ENCODE measurements at places on chromosomes 13 and 19. TPM values are rescaled to one million over a fixed set of nuclear protein-coding genes. Genes with fewer than 3 reads are reported as not detected.

FFAR1 gene
- total RNA-seq = not detected

DAZAP1 gene
- total RNA-seq = 54.1 TPM

- H3K27me3 ChIP-seq = no peaks in the 10 kb centered on the region
- peak; percentile 35 for DNase-seq
- no peaks in the 10 kb centered on the region for H3K4me1 ChIP-seq
Observed at GRCh38 chr19:34573226-34573864, 91.8 kb downstream of the WTIP start.

GRCh38 chr19:31054430-31054829 lies 294.8 kb downstream of the TSHZ3 start:
- no peaks in the 10 kb centered on the region for H3K36me3 ChIP-seq
- H3K4me1 ChIP-seq = no peaks in the 10 kb centered on the region
- H3K4me3 ChIP-seq = no peak overlapping the region
- H3K27me3 ChIP-seq = no peaks in the 10 kb centered on the region
- DNase-seq = no peak

WIZ gene
- total RNA-seq = 71.6 TPM

DNA sequence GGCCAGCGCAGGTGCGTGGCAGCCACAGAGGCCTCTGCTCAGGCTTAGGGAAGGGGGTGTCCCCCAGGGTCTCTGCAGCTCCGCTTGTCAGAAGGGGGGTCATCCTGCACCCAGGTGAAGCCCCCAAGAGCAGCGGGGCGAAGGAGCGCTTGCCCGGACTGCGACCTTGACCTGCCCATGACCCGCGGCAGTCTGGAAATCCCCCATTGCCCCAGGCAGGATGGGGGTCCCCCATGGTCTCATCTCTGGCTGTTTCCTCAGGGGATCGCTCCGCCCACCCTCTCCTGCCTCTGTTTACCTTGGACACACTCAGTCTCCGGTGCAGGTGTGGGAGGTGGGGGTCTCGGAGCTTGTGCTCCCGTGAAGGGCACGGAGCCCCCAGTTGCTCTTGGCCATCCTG lies 82.7 kb downstream of the KDM4B start:
- H3K27me3 ChIP-seq = no peaks in the 10 kb centered on the region
- H3K4me1 ChIP-seq = peaks cover 24% of the 10 kb centered on the region
- no peak for DNase-seq
- H3K4me3 ChIP-seq = no peak overlapping the region
- peaks cover 55% of the 10 kb centered on the region for H3K36me3 ChIP-seq

DNA sequence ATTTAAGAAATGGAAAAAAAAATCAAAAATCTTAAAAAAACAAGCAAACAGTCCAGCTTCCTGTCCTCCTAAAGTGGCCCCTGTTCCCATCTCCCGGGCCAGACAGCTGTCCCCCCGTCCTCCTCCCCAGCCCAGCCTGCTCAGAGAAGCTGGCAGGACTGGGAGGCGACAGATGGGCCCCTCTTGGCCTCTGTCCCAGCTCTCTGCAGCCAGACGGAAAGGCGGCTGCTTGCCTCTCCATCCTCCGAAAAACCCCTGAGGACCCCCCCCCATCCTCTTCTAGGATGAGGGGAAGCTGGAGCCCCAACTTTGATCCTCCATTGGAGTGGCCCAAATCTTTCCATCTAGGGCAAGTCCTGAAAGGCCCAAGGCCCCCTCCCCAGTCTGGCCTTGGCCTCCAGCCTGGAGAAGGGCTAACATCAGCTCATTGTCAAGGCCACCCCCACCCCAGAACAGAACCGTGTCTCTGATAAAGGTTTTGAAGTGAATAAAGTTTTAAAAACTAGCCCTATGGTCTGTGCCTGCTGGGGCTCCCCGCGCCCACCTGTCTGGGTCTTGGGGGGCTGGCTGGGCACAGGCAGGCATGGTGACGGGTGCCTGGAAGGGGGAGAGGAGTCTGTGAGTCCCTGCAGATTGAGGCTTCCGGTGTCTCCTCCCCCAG lies 3.8 kb downstream of the GADD45GIP1 start:
- DNase-seq = no peak
- peaks cover 66% of the 10 kb centered on the region for H3K36me3 ChIP-seq
- no peak overlapping the region for H3K4me3 ChIP-seq
- H3K27ac ChIP-seq = peak overlapping the region; percentile 64
- H3K4me1 ChIP-seq = peaks cover 37% of the 10 kb centered on the region
- H3K27me3 ChIP-seq = no peaks in the 10 kb centered on the region

OVOL3 gene
- total RNA-seq = not detected

DNA sequence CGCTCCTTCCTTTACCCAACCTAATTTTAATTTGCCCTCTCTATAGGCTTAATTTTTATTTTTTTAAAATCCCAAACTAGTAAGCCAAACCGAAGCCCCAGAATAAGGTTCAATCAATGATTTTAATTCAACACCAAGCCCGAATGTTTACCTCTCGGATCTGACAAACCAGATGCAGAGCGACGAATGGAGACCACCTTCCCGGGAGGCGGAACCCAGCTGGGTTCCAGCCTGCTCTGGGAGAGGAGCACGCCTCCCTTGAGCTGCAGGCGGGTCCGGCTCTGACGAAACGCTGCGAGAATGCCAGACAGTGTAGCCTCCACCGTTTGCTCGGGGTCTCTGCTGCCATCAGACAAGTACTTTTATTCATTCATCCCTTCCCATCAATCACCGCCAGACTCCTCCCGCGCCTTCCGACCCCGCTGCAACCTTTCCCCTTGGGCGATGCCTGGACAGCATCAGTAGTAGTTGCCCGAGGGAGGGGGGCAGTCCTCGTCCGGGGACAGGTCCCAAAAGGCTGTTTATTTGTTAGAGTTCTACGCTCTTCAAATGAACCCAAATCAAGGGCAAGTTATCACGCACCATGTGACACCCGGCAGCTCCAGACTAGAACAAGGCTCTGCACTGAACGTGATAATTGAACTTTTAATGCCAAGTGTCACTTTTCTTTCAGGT lies 752 bp upstream of the EDNRB start:
- peak overlapping the region; percentile 64 for H3K4me3 ChIP-seq
- peak overlapping the region; percentile 81 for H3K27ac ChIP-seq
- peak; percentile 65 for DNase-seq
- no peaks in the 10 kb centered on the region for H3K27me3 ChIP-seq
- H3K36me3 ChIP-seq = no peaks in the 10 kb centered on the region
- H3K4me1 ChIP-seq = peaks cover 4% of the 10 kb centered on the region

DNA sequence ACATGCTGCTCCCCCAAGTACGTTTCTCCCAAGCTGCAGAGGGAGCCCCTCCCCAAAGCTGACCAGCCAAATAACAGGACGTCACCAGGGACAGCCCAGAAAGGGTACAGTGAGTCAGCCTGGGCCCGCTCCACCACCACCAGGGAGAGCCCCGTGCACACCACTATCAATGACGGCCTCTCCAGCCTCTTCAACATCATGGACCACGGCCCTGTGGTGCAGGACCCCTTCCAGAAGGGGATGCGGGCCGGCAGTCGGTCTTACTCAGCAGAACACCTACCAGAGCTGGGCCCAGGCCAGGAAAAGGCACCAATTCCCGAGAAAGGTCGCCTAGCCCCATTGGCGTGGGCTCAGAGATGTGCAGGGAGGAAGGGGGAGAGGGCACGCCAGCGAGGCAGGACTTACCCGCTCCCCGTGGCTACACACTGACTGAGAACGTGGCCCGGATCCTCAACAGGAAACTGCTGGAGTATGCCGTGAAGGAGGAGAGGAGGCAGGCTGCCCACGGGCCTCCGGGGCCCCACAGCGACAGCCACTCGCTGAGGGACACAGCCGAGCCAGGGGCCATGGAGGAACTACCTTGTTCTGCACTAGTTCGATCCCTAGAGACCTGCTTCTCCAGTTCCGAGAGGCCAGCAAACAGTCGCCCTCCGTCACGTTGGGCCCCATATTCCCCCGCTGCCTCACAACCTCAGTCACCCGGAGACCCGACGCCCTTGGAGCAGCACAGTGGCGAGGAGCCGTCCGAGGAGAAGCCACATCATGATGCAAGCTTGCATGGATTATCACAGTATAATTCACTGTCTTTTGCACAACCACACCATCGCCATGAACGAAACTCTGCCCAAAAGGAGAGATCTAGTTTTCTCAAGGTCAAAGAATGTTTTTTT lies 815.9 kb upstream of the KLHL1 start:
- H3K27ac ChIP-seq = no peak overlapping the region
- no peak for DNase-seq
- H3K36me3 ChIP-seq = no peaks in the 10 kb centered on the region
- H3K27me3 ChIP-seq = no peaks in the 10 kb centered on the region
- H3K4me3 ChIP-seq = no peak overlapping the region

DNA sequence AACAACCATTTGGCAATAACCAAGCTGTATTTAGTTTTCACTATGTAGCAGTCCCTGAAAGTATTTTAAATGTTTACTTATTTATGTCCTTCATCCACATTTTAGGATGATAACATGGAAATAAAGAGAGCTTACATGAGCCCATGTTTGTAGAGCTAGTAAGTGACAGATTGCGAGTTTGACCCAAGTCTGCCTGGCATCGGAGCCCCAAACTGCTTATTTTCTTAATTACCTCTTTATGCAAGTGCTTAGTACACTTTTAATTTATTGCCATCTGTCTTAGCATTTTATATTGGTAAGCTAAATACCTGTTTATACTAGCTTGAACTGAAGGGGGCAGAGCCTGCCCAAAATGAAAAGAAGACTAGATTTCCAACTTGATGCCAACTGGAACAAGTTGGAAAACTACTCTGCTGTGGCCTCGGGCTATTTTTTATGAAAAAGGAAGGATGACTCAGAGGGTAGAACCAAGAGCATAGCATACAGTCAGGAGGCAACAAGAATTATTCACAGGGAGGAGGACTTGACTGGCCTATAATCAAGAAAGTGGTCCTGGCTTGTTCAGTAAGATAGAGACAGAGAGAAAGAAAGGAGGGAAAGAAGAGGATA lies 150.2 kb downstream of the NDFIP2 start:
- no peak overlapping the region for H3K4me3 ChIP-seq
- no peaks in the 10 kb centered on the region for H3K36me3 ChIP-seq
- H3K27ac ChIP-seq = no peak overlapping the region
- DNase-seq = no peak

- no peaks in the 10 kb centered on the region for H3K36me3 ChIP-seq
- H3K27ac ChIP-seq = no peak overlapping the region
Observed at GRCh38 chr13:98691360-98691759, 61.1 kb downstream of the SLC15A1 start.

ENOX1 gene
- not detected for total RNA-seq

SLC7A10 gene
- 2.1 TPM for total RNA-seq

- no peak for DNase-seq
- no peaks in the 10 kb centered on the region for H3K4me1 ChIP-seq
- H3K4me3 ChIP-seq = no peak overlapping the region
- H3K36me3 ChIP-seq = no peaks in the 10 kb centered on the region
Observed at GRCh38 chr13:95411428-95412040, 110.3 kb upstream of the ABCC4 start.

AP2S1 gene
- 59.7 TPM for total RNA-seq

GRCh38 chr19:46131485-46132143 lies 7.1 kb upstream of the IGFL3 start:
- H3K4me3 ChIP-seq = no peak overlapping the region
- no peak for DNase-seq
- H3K27me3 ChIP-seq = no peaks in the 10 kb centered on the region
- H3K4me1 ChIP-seq = peaks cover 9% of the 10 kb centered on the region
- H3K27ac ChIP-seq = no peak overlapping the region
- no peaks in the 10 kb centered on the region for H3K36me3 ChIP-seq

CABP5 gene
- total RNA-seq = not detected

BCAM gene
- 246 TPM for total RNA-seq

GRCh38 chr13:109974354-109974753 lies 188.0 kb upstream of the IRS2 start:
- no peaks in the 10 kb centered on the region for H3K4me1 ChIP-seq
- no peak for DNase-seq
- no peak overlapping the region for H3K4me3 ChIP-seq
- H3K27ac ChIP-seq = no peak overlapping the region
- no peaks in the 10 kb centered on the region for H3K36me3 ChIP-seq

GRCh38 chr13:41019011-41019487 lies at the start of gene ELF1:
Gene ELF1, minus strand, starts transcription at chr13:41019316. Its CDS starts 37,262 bp downstream, at chr13:40982054.
- peaks cover 28% of the 10 kb centered on the region for H3K4me1 ChIP-seq
- H3K27me3 ChIP-seq = no peaks in the 10 kb centered on the region
- H3K36me3 ChIP-seq = no peaks in the 10 kb centered on the region
- peak within 1 kb of the TSS; percentile 91 for H3K27ac ChIP-seq
- no peak for DNase-seq

SIGLEC8 gene
- 0.79 TPM for total RNA-seq

DNA sequence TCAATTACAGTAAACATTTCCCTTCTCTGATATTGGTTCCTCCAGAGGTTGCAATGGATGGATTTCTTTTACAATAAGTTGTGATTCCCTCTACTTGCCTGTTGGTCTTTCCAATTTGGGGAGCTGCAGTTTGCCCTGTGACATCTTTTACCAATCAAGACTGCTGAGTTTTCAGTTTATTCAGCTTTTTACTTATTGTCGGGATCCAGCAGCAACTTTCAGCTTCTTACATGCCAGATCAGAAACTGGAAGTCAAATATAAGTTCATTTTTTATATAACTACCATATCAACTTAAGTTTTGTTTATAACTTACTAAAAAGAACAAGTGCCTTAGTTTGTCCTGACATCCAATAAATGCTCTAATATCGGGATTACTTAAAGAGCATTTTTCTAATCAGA lies 10.5 kb downstream of the OR10H3 start:
- H3K27ac ChIP-seq = no peak overlapping the region
- H3K4me3 ChIP-seq = no peak overlapping the region
- H3K36me3 ChIP-seq = no peaks in the 10 kb centered on the region
- no peaks in the 10 kb centered on the region for H3K27me3 ChIP-seq
- no peak for DNase-seq

ZNF175 gene
- total RNA-seq = 6.3 TPM

BORA gene
- 2.1 TPM for total RNA-seq

- no peak overlapping the region for H3K4me3 ChIP-seq
- no peak overlapping the region for H3K27ac ChIP-seq
- no peaks in the 10 kb centered on the region for H3K36me3 ChIP-seq
- no peaks in the 10 kb centered on the region for H3K27me3 ChIP-seq
- H3K4me1 ChIP-seq = no peaks in the 10 kb centered on the region
Observed at GRCh38 chr13:51311957-51312520, 27.5 kb upstream of the SERPINE3 start.
